ENCODE measurements at places on chromosomes 4 and X. TPM values are rescaled to one million over a fixed set of nuclear protein-coding genes. Genes with fewer than 3 reads are reported as not detected.

- ATAC-seq, result no peak
These were observed 39.0 kb downstream of the F11 start for GRCh38 chr4:186304866-186305505.

GRCh38 chr4:80454040-80454439 is 118.5 kb downstream of the CFAP299 start:
- ATAC-seq, result no peak

- no peak for ATAC-seq
These were observed 218.6 kb downstream of the SPCS3 start for GRCh38 chr4:176538217-176538925.

- peak; percentile 62 for ATAC-seq
These were observed 22.6 kb upstream of the CD38 start for GRCh38 chr4:15755321-15756155.

DNA sequence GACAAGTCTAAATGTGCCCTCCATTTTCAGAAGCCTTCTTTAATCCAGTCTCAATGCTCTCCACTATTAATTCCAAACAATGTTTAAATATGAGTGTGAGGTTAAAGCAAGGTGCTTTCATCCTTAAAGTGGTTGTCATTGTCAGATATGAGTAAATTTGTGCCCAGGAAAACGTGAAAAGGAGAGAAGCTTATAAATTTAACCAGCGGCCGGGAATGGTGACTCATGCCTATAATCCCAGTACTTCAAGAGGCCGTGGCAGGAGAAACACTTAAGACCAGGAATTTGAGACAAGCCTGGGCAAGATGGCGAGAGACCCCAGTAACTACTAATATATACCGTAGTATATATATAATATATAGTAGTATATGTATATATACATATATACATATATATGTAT is 270.0 kb downstream of the ARHGAP24 start:
- no peak for ATAC-seq

DNA sequence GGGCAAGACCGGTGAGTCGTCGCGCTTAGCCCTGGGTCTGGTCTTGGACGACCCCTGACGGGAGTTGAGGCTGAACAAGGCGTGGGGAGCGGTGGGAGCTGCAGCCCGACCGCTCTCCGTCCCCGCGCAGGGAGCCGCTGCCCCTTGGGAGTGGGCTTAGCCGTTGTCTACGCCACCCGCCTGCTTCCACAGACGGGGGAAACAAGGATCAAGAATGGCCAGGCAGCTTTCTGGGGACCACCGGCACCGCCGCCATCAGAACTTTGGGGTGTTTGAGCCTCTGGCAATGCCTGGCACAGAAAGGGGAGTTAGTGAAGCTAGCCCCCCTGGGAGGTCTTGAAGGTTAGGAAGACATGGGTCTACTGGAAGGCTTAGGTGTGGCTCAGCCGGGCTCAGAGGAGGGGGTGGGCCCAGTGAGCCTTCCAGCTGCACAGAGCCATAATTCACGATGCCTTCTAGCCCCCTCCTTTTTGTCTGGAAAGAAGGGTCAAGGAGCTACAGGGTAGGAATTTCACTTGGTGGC is 583 bp downstream of the RASL11B start:
- no peak for ATAC-seq

NFXL1 gene
- total RNA-seq, result 12.4 TPM

GRCh38 chrX:150362599-150363481 is at the start of gene MAMLD1:
Gene MAMLD1 (plus strand): TSS chrX:150363317. CDS start chrX:150445517, 82,200 bp downstream.
- peak; percentile 73 for ATAC-seq

CT45A1 gene
- not detected for total RNA-seq
